ENCODE measurements at places on chromosomes 1 and 21.

DNA sequence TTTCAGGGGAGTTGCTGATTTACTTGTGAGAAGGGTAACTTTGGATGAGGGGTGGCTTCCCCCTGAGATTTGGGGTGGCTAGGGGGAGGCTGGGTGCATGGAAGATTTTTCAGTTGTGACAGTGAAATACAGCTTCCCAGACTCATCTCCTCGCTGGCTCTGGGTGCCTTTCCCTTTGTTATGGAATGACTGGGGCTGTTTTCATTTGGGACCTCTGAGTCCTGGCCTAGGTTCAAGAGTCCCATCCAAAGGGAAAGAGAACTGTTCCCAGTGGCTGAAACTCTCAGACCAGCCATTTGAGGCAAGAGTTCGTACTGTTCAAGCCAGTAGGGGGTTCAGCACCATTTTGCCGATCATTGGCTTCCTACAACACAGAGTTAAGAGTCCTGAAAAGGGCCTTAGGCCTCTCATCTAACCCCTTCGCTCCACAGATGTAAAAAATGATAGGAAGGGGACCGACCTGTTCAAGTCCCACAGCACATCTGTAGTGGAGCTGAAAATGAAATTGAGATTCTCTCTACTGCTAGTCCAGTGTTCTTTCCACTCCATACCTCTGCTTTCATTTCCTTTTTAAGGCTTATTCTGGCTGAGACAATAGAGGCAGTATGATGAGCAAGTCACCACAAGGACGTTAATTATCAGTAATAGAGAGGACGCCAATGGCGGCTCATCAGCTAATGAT lies 958 bp downstream of the DDR2 start:
- no peak for DNase-seq

DNA sequence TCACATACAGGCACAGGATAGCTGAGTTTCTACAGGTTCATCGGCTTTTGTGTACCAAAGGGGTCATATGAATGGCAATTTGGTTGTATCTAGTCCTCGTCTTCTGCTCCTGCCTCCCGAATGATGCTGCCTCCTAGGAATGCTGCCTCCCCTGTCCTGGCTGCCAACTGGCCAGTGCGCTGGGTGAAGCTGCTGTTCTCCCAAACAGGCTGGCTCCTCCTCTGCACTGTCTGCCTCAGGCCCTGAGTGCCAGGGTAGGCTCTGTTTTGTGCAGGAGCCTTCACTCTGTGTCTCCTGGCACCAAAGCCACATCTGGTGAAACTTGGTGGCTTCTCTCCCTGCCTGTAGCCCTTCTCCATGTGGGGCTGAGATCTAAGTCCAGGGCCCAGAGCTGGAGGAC lies 60.3 kb downstream of the RHOU start:
- DNase-seq, result no peak

GRCh38 chr1:97989094-97989680 lies 68.4 kb upstream of the DPYD start:
- DNase-seq, result no peak

GRCh38 chr1:165641231-165641987 lies 10.4 kb downstream of the MGST3 start:
- no peak for DNase-seq

- DNase-seq, result no peak
Measured at GRCh38 chr1:202791077-202791747, 17.0 kb downstream of the KDM5B start.

Measured in stimulated activated CD4-positive, alpha-beta T cell treated with anti-CD3 and anti-CD28 coated beads, TNF-alpha, amount 100 ng/mL, for 4 hours (primary cell).